ENCODE measurements at places on chromosomes 2 and 18. TPM values are rescaled to one million over a fixed set of nuclear protein-coding genes. Genes with fewer than 3 reads are reported as not detected.

DNA sequence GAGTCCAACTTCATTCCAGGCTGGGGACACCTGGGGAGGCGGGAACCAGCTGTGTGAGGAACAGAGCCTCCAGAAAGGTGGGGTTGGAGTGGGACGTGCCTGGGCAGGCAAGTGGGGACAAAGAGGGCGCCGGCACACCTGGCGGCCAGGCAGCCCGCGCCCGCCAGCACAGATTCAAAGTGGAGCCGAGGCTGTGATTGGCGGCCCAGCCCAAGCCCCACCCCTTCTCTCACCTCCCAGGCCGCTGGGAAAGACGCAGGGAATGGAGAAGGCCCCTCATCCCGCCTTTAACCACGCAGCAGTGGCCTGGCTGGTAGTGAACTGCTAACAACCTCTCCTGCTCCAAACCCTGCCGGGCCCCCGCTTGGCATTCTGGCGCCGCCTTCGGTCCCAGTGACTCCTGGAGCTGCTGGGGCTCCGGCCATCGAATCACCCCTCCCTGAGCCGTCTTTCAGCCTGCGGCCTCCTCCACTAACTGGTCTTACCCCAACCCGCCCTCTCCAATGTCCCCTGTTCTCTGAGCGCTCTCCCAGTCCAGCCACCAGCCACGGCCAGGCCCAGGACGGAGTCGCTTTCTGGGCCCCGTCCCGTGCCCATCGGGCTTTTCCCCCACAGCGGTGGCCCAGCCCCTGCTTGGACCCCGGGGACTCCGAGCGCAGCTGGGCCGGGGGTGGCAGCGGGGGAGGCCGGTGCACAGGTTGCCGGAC is 27.9 kb upstream of the PTMA start:
- ATAC-seq = no peak

GRCh38 chr2:166138144-166138543 is 10.3 kb upstream of the SCN1A start:
- peak; percentile 90 for ATAC-seq

AGBL5 gene
- total RNA-seq = 39.5 TPM

- no peak for ATAC-seq
These were observed 565 bp downstream of the SP140 start for GRCh38 chr2:230226051-230226551.

- peak; percentile 22 for ATAC-seq
These were observed 45.2 kb downstream of the ARL6IP6 start for GRCh38 chr2:152763651-152764050.

GRCh38 chr18:11279461-11279860 is 130.1 kb upstream of the PIEZO2 start:
- no peak for ATAC-seq

KCNIP3 gene
- total RNA-seq = 2.3 TPM

- peak; percentile 83 for ATAC-seq
These were observed 32.3 kb upstream of the C18orf32 start for GRCh38 chr18:49519101-49519971.

DNA sequence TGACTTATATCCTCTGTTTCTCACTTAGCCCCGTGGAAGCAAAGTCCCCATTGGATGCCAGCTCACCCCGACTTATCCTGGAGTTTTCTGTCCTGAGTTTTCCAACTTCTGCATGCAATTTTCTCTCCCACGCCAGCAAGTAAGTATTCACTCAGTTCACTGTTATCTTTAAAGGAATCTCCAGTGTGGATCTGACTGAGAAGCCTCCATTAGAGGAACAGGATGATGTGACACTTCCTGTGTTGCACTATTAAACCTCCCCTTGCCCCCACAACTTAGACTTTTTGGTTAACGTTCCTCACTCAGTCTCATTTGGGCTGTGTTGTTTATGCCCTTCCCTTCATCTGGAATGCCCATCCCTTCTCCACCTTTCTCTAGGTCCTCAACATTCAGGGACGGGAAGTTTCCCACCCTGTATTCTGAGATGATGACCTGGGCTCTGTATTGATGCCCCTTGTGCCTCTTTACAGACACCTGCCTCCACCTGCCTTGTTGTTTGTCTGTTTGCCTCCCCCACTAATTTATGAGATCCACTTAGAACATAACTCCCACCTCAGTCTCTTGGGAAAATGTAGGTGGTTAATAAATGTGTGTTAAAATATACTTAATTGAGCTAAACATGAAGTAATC is 536.1 kb upstream of the RAB6C start:
- no peak for ATAC-seq

GLI2 gene
- total RNA-seq = 0.45 TPM

PTPRM gene
- 66.9 TPM for total RNA-seq

ACKR3 gene
- 7.0 TPM for total RNA-seq

GRCh38 chr2:57878866-57879210 is 167.8 kb upstream of the VRK2 start:
- no peak for ATAC-seq

GRCh38 chr2:24821433-24821891 is 28.2 kb downstream of the CENPO start:
- ATAC-seq = no peak

PAX3 gene
- 0.76 TPM for total RNA-seq

DNA sequence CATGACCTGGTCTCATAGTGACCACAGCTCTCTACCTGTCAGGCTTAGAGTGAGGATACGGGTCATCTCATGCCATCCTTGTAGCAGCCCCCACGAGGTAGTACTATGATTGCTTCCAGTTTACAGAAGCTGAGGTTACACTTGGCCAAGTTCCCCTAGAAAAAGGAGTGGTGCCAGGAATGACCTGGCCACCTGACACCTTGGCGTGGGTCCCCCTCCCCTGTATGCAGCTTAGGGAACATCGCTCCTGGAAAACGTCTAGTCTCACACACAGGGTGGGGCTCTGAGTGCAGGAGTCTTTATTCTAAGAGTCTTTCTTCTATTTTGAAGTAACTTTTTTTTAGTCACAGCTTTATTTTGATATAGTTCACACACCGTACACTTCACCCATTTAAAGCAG is 14.8 kb downstream of the NPPC start:
- ATAC-seq = no peak

Data from motor neuron (in vitro differentiated cells).